ENCODE measurements at places on chromosomes 5 and 9.

DNA sequence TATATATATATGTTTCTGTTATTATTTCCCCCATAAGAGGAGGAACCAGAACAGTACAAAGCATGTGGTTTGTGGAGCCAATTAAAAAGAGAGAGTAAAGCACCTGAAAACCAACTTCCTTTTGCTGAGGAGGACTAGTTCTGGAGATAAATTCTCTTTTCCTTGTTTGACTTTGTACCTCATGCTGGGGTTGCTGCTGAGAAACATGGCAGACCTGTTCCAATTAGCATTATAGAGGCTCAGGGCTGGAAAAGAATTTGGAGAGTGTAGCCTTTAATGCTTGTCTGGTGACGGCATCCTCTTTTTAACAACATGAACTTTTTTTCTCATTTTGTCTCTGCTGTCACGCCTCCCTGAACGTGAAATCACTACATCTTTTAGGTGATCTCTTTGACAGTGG is 32.8 kb upstream of the NMUR2 start:
- no peak for DNase-seq

GRCh38 chr9:108854094-108854493 is 1.7 kb downstream of the ACTL7B start:
- no peak for DNase-seq

GRCh38 chr5:37254581-37254980 is 5.4 kb upstream of the CPLANE1 start:
- DNase-seq: no peak

- DNase-seq: no peak
These were observed 215.2 kb downstream of the SMARCA2 start for GRCh38 chr9:2230362-2230761.

DNA sequence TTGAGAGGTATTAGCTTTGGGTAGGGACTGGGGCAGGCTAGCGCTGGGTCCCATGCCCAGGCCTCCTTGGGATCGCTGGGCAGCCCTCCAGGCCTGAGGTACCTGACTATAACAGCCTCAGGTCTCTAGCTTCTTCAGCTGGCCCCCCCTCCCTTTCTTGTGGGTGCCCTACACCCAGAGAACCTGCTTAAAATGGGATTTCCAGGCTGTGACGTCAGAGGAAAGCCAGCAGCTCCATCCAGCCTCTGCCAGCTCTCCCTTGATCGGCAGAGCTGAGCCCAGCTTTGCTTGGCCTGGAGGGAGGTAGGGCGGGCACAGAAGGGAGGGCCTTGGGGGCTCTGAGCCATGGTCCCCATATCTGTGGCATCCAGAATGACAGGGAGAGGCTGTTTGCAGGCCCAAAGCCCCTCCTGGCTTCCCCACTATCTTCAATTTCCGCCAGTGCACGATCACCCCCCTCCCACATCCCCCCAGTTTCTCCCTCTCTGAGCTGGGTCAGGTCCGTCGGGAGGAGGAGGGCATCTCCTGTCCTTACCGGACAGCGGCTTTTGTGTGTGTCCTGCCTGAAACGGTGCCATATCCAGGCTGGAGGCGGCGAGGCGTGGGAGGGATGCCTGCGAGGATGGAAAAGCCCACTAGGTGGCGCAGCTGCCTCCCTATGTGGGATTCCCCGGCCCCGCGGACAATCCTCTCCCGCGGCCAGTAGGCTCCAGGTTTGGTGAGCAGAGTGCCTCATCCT is 10.8 kb downstream of the REEP2 start:
- DNase-seq: peak; percentile 65

DNA sequence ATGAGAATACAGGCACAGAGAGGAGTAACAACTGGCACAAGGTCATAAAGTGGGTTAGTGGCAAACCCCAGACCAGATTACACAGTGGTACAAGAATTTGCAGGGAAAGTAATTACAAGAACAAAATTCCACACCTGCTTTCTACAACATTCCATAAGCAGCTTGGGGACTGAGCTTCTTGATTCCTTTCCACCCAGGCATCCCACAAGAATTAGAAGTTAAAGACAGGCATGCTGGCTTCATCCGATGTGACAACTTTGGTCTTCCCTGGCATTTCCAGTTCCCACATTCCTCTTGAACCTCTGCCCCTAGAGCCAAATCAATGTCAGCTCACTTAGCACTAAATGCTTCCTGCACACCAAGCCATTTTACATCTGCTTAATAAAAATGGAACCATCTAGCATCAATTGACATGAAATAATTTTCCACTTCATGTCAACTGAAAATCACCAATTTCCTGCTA is 435.8 kb upstream of the PAPPA start:
- DNase-seq: no peak

- no peak for DNase-seq
These were observed 276.5 kb downstream of the SLIT3 start for GRCh38 chr5:169024421-169024820.

- DNase-seq: no peak
These were observed 154.6 kb downstream of the SYK start for GRCh38 chr9:90956026-90956810.

Data from GM04504 (cell line).